GM18507 (cell line): ENCODE measurements at places on chromosomes 11 and 22.

DNA sequence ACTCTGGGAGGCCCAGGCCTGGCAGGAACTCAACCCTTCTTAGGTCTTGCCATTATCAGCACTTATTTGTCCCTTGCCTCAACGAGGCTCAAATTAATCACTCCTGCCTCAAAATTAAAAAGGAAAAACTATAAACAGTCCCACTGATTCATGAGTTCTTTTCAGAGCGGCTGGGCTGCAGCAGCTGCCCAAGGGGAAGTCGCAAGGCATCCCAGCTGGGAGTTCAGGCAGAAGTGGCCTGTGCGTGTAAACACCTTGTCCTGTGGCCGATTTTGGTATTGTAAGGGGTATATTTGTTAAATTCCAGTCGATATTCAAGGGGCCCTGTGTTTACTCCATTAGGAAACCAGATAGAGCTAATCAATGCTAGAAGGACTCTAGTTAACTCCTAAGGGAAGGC lies 213.9 kb upstream of the CADM1 start:
- no peak for DNase-seq

DNA sequence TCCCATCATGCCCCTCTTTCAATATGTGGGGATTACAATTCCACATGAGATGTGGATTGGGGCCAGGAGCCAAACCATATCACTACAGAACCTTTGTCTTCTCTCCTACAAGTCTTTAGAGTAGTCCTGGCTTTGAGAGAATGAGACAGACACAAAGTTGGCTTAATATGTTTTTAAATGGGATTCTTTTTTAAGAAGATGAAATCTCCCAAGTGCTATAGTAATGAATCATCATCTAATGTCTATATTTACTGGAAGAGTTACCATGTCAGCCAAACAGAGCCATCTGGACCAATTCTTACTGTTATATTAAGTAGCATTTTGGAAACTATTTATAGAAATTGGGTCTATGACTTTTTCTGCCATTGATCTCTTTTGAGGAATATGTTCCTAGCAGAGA lies 38.1 kb upstream of the CARD18 start:
- DNase-seq: no peak

GRCh38 chr22:33000342-33001280 lies 57.6 kb downstream of the SYN3 start:
- DNase-seq: no peak

DNA sequence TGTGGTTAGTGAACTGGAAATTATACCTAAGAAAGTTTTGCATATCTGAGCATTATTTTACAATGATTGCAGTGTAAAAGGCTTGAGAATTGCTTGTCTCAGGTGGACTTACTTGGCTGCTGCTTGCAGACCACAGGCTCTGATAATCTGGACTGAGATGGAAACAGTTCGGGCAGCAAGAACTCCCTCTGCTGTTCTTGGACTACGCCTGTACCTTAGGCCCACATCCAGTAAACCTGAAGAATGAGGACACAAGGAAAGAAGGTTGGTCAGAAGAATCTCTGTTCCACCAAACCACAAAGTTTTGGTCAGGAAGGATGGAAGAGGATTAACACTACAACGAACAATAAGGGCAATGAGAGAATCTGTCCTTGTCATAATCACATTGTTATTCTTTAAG lies 80.1 kb downstream of the C2CD3 start:
- no peak for DNase-seq

DNA sequence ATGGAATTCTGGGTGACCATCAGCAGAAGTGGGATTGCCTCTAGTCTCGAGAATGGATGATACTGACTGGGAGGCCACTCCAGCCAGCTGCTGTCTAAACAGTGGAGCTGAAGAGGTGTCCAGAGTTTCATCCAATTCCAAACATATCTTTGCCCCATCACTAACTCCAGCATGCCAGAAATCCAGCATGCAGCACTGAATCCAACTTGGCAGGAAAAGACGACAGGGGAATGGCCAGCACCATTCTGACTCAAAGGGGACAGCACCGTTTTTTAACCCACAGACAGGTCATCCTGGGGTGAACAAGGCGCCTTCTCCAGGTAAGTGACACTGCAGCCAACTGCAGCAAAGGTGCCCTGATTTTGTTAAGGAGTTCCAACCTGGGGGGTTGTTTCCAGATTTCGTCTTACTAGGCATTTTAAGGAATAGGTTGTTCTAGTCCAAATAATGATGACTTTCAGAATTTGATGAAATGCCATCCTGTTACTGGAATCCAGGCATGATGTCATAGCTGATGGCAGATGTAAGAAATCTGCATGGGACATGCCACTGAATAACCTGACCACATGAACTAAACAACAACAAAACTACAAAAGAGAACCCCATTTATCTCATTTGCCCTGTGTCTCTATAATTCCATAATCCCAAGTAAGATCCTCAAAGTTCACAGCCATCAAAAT lies 32.3 kb downstream of the FEZ1 start:
- DNase-seq: no peak

GRCh38 chr22:29074276-29074772 lies 1.5 kb downstream of the KREMEN1 start:
- no peak for DNase-seq

DNA sequence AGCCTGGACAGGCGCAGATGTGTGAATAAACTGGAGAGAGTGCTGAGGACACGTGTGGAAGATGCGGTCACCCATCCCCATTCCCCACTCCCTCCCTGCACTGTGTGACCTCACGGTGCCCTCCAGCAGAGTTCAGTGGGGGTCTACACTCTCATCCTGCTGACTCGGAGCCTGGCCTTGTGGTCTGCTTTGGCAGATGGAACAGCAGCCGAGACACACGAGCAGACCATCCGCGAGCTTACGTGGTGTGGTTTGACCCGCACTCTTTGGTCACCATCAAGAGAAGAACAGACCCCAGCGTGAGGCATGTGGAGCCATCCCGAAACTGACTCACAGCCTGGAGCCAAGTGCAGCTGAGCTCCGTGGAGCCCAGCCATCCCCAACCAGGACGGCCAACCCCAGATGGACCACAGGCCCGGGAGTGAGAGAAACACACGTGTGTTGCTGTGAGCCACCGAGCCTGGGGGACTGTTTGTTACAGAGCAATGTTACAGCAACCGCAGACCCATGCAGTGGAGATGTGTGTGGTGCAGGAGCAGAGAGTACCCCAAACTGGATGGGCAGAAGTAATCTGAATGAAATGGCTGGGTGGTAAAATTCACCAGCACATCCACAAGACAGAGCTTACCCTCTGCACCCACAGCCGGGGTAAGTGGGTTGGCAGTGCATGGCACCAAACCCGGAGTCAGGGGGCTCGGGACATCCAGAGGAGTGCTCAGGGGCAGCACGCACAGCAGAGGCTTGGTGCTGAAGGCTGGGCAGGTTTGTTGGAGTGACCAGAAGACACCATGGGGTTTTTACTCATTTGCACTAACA lies 90.7 kb downstream of the RTL6 start:
- DNase-seq: no peak

DNA sequence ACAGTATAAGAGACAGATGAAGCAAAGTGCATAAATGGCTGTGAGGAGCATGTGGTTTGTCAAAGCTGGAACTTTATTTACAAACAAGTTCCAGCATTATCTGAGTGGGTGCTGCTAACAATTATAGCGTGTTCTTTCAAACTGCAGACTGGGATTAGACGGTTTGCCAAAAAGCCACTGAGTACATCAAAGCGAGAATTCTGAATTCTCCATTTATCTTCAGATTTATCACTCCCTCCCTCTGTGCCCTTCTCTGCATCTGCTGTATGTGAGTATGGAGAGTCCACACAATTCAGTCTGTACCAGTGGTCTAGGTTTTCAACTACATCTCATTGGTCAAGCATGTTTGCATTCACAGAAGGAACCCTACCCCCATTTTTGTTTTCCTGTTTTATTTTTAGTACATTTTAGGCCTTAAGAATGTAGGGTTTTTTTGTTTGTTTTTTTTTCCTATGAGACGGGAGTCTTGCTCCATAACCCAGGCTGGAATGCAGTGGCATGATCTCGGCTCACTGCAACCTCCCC lies 18.1 kb upstream of the INCENP start:
- no peak for DNase-seq

DNA sequence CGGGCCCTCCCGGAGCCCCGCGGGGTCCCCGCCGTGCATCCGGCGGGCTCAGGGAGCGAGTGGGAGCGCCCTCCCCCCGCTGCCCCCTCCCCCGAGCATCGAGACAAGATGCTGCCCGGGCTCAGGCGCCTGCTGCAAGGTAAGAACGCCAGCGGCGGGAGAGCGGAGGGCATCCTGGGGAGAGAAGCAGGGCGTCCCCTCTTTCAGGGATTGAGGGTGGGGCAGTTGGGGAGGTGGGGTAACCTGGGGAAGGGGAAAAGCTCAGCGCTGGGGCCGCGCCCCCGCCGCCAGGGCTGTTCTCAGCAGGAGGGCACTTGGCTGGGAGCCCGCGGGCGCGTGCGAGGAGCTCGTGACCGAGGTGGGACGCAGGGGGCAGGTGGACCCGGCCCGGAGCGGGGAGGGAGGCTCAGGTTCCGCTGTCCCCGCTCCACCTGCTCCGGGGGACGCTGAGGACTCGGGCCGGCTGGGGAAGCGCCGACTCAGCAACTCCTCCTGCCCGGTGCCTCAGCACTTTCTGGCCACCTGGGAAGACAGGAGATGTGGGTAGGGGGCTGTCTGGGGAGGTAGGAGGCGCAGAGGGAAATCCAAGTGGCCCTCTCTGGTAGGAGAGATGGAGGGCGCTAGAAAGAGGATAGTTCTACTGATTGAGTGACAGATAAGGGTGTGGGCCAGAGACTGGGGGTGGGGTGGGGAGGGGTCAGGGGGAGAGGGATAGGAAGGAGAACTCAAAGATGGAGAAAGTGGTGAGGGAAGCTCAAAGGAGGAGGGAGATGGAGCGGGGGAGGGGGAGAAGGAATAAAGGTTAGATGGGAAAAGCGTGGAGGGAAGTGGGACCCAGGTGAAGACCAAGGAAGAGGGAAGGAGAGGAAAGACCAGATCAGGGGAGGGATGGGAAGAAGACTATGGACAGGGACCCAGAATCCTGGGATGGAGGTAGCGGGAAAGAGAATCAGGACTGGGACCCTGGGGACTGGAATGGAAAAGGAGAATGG lies 726 bp downstream of the RTN4RL2 start:
- no peak for DNase-seq

- DNase-seq: no peak
These were observed 455.6 kb downstream of the BRD1 start for GRCh38 chr22:49372111-49372529.

DNA sequence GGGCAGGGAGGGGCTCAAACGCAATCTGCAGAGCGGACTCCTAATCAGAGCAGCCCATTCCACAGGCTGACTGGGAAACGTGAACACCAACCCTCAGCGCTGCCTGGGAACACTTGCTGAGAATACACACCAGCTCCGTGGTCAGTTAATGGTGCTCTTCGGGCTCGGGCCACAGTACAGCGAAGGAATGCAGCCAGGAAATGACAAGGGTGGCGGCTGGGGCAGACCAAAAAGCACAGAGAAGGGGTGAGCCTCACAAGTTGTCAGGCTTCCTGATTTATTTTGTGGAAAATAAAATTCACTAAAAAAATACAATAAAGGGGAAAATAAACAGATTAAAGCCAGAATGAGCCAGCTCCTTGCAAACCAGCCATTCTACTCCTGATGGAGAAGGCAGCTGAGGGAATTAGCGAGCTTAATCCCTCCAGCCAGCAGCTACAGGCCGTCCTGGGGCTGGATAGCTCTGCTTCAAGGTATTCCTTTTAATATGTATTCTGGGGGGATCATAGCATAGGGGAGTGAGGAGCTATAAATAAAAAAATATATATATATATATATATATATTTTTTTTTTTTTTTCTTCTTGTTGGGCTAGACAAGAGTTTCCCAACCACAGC lies 165.5 kb upstream of the NTM start:
- DNase-seq: no peak

DNA sequence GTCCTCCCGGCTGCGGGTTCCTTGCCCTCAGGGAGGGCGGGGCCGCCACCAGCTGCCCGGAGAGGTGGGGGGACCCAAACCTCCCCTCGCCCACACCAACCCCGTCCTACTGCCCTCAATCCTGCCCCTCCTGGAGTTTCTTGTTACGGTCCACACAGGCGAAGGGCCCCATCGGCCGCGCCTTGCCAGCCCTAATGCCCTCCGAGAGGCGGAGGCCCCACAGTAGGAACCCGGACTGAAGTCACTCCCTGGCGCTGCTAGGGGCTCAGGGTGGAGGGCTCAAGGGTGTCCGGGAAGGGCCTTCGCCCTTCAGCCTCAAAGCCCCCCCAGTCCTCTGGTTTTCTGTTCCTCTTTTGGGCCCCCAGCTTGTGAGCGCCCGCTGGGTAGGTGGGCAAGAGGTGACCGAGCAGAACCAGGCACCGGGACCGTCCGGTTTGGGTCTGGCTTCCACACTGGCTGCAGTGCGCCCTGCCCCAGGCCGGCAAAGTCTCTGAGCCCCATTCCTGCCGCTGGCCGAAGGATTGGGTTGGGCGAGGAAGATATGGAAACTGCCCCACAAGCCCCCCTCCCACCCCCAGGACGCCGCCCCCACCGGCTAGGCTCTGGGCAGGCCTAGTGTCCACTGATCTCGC lies 24.5 kb downstream of the DUSP8 start:
- no peak for DNase-seq

DNA sequence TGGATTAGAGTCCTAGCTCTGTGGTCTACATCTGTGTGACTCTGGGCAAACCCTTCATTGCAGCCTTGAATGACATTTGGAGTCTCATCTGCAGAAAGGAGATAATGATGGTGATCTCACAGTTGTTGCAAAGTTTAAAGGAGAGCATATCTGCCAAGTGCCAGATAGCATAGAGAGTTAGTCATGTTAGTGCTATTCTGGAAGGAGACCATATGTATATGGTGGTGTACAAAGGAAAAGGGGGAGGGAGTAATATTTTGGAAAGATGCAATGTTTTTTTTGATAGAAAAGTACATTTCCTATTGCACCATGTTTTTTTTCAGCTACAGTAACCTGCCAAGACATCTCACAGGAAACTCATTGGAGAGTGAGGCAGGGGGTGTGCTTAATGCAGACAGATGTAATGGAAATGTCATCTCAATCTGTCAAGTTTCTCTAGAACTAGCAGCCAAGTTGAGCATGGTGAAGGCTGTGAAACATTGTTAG lies 92.1 kb upstream of the NARS2 start:
- DNase-seq: no peak

GRCh38 chr11:60924906-60925853 lies 920 bp downstream of the TMEM132A start:
- DNase-seq: no peak

- DNase-seq: no peak
These were observed 585 bp upstream of the NADSYN1 start for GRCh38 chr11:71452199-71453036.

DNA sequence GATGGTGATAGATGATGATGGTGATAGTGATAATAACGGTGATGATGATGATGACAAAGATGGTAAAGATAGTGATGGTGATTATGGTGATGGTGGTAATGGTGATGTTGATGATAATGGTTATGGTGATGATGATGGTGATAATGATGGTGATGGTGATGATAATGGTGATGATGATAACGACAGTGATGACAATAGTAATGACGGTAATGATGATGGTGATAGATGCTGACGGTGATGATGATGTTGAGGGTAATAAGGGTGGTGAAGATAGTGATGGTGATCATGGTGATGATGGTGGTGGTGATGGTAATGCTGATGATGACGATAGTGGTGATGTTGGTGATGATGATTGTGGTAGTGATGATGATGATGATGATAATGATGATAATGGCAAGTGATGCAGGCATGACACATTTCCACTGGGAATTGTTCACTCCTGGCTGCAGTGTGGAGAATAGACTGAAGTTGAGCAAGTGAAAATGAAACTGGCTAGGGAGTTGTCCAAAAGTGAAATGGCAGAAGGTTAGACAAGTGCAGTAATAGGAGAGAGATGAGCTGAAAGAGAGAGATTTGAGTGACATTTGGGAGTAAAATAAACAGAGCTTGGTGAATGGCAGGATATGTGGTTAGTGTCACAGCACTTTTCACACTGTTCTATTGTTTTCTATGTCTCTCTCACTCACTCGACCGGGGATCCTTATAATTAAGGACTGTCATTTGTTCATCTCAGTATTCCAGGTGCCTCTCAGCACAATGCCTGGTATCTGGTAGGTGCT lies 992.5 kb downstream of the OPCML start:
- DNase-seq: no peak
